ENCODE measurements at places on chromosomes 13 and 19.

DNA sequence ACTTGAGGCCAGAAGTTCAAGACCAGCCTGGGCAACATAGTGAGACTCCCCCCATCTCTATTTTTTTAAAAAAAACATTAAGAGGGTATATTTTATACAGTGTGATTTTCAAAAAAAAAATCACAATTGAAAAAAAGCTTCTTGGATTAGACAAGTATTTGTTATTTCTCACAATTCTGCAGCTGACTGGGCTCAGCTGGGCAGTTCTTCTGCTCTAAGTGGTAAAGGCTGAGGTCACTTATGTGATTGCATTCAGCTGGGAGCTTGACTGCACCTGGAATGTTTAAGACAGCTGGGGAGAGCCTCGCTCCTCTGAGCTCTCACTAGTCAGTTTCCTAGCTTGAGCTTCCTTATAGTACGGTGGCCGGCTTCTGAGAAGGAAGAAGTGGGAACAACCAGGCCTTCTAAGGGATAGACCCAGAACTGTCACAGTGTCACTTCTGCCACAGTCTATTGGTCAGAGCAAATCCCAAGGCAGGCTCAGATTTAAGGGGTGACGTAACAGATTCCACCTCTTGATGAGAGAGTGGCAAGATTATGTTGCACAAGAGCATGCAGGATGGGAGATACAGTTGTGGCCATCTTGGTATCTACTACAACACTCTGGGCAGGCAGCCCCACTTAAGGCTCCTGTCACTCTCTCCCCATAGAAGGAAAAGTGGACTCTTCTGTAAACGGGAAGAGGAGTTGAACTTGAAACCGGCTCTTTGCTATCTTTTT lies 19.7 kb upstream of the IRGC start:
- H3K27me3 ChIP-seq: no peaks in the 10 kb centered on the region
- H3K4me1 ChIP-seq: peaks cover 12% of the 10 kb centered on the region
- no peak overlapping the region for H3K4me3 ChIP-seq
- peaks cover 4% of the 10 kb centered on the region for H3K36me3 ChIP-seq
- DNase-seq: no peak

- H3K36me3 ChIP-seq: no peaks in the 10 kb centered on the region
- H3K27me3 ChIP-seq: no peaks in the 10 kb centered on the region
- no peak overlapping the region for H3K4me3 ChIP-seq
- no peak for DNase-seq
Measured at GRCh38 chr13:77409412-77409811, 82.5 kb upstream of the MYCBP2 start.

DNA sequence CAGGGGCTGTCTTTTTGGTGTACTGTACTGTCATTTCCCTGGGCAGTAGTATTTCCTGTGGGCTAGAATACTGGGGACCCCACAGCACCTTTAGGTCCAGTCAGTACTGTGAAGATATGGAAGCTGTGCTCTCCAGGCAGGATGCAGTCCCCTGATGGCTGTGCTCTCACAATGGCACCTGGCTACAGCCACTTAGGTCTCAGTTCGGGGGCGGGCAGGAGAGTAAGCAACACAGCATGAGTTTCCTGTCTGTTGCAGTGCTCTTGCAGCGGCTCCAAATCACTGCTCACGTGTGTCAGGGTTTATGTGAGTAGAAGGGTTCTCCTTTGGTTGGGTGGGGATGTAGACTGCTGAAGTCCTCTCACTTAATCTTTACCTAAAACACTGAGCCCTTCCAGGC lies 810.4 kb downstream of the DACH1 start:
- no peaks in the 10 kb centered on the region for H3K4me1 ChIP-seq
- no peak overlapping the region for H3K4me3 ChIP-seq
- peaks cover 3% of the 10 kb centered on the region for H3K36me3 ChIP-seq
- no peak for DNase-seq
- H3K27ac ChIP-seq: no peak overlapping the region
- no peaks in the 10 kb centered on the region for H3K27me3 ChIP-seq

DNA sequence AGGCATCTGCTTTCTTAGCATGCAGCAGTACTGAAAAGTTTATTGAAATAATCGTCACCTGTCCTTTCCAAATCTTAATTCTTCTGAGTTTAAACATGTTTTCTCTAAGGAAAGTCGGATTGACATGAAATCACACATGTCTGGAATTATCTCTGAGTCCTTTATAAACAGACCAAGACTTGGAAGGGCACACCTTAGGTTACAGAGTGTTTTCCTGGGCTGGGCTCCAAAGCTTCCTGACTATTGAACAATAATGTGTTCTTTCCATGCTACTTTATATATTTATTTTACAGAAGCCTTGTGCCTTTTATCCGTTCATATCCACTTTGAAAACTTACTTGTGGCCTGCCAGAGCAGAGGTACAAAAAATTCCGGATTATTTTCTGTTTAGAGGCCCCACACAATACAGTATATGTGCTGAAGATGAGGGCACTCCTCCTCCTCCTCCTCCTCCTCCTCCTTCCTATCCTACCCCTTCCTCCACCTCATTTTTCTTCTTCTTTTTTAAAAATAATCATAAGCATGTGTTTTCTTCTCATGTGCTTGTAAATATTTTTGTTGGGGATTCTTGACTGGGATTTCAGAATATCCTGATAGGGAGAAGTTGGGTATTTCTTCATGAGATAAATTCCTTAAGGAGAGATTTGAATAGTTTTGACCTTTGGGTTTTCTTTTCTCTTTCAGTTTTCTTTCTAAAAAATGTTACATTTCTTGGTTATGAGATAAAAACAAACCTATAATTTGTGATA lies 52.3 kb downstream of the LRCH1 start:
- H3K27ac ChIP-seq: peak overlapping the region; percentile 63
- peaks cover 41% of the 10 kb centered on the region for H3K4me1 ChIP-seq
- no peaks in the 10 kb centered on the region for H3K27me3 ChIP-seq
- no peaks in the 10 kb centered on the region for H3K36me3 ChIP-seq
- H3K4me3 ChIP-seq: no peak overlapping the region
- DNase-seq: no peak

DNA sequence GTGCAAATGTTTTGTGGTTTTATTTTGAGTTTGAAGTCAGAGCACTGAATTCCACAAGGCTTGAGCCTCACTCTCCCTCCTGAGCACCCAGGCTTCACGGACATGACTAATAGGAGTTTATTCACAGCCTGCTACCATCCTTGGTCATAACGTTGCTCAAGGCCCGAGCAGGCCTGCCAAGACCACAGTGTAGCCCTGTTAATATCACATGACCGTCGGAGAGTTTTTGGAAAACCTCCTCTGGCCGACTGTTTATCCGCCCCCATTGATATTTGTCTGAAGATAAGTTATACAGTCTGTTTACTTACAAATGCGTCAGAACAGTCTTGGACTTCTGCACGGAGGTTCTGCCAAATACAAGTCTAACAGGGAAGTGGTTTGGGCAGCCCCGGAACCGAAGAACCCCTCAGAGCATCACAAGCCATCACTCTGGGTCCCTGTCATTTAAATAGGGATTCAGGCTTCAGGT lies 89.9 kb downstream of the COL4A2 start:
- H3K27me3 ChIP-seq: peaks cover 56% of the 10 kb centered on the region
- H3K4me3 ChIP-seq: no peak overlapping the region
- no peak overlapping the region for H3K27ac ChIP-seq
- H3K4me1 ChIP-seq: no peaks in the 10 kb centered on the region
- no peaks in the 10 kb centered on the region for H3K36me3 ChIP-seq

- H3K36me3 ChIP-seq: no peaks in the 10 kb centered on the region
- no peak overlapping the region for H3K27ac ChIP-seq
- no peak overlapping the region for H3K4me3 ChIP-seq
Measured at GRCh38 chr13:94109715-94110374, 369.6 kb downstream of the DCT start.

GRCh38 chr13:91162180-91162579 lies 185.3 kb upstream of the MIR17HG start:
- H3K4me1 ChIP-seq: no peaks in the 10 kb centered on the region
- H3K4me3 ChIP-seq: no peak overlapping the region
- H3K27ac ChIP-seq: no peak overlapping the region

GRCh38 chr19:56837492-56838023 lies 3.0 kb downstream of the PEG3 start:
- H3K27ac ChIP-seq: no peak overlapping the region
- peaks cover 18% of the 10 kb centered on the region for H3K27me3 ChIP-seq
- peaks cover 4% of the 10 kb centered on the region for H3K4me1 ChIP-seq
- no peaks in the 10 kb centered on the region for H3K36me3 ChIP-seq

DNA sequence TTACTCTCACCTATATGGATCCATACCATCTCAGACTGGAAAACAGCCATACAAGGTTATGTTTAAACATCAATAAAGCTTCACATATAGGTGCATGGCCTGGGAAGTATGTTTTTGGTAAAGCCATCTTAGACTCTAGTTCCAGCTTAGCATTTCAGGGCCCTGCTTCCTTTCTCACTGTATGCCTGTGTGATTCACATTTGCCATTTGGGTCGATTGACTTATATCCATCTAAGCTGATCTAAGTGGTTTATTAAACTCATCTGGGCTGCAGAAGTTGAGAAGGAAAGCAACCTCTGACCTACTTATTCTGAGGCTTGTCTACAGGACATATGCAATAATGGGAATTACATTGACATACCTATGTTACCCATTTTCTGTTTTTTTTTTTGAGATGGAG lies 33.5 kb downstream of the ZNF506 start:
- H3K27me3 ChIP-seq: no peaks in the 10 kb centered on the region
- no peak overlapping the region for H3K27ac ChIP-seq
- H3K4me3 ChIP-seq: no peak overlapping the region

- no peak for DNase-seq
- H3K4me1 ChIP-seq: peaks cover 12% of the 10 kb centered on the region
- H3K27me3 ChIP-seq: no peaks in the 10 kb centered on the region
- peaks cover 40% of the 10 kb centered on the region for H3K36me3 ChIP-seq
Measured at GRCh38 chr19:17415121-17415520, 4.7 kb upstream of the MVB12A start.

GRCh38 chr13:20160306-20161274 lies at the start of gene GJA3:
TSS of gene GJA3 (minus strand) at chr13:20161052. CDS start at chr13:20143288, 17,764 bp downstream.
- H3K27ac ChIP-seq: no peak within 1 kb of the TSS
- H3K4me1 ChIP-seq: peaks cover 5% of the 10 kb centered on the region
- peaks cover 30% of the 10 kb centered on the region for H3K27me3 ChIP-seq
- peak within 1 kb of the TSS; percentile 84 for H3K4me3 ChIP-seq
- DNase-seq: no peak
- peaks cover 2% of the 10 kb centered on the region for H3K36me3 ChIP-seq

GRCh38 chr19:12800923-12801465 lies 606 bp downstream of the PRDX2 start:
- H3K36me3 ChIP-seq: peaks cover 44% of the 10 kb centered on the region
- peak overlapping the region; percentile 85 for H3K4me3 ChIP-seq
- DNase-seq: no peak
- no peaks in the 10 kb centered on the region for H3K27me3 ChIP-seq
- H3K4me1 ChIP-seq: peaks cover 21% of the 10 kb centered on the region
- peak overlapping the region; percentile 54 for H3K27ac ChIP-seq

GRCh38 chr13:75694722-75695121 lies 58.6 kb downstream of the LMO7 start:
- no peaks in the 10 kb centered on the region for H3K27me3 ChIP-seq
- DNase-seq: no peak
- H3K36me3 ChIP-seq: no peaks in the 10 kb centered on the region
- no peaks in the 10 kb centered on the region for H3K4me1 ChIP-seq

DNA sequence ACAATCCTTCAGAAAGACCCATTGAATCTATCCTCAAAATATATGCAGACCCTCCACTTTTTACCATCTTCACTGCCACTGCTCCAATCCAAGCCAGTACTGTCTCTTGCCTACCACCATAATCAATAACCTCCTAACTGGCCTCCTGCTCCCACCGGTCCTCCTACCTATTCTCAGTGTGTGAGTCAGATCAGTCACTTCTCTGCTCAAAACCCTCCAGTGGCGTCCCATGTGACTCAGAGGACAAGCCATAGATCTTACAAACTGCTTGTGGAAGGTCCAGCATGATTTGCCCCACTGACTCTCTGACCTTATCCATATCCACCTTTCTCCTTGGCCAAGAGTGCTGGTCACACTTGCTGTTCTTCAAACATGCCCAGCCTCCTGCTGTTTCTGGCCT lies 23.4 kb upstream of the MBNL2 start:
- H3K27me3 ChIP-seq: peaks cover 37% of the 10 kb centered on the region
- H3K27ac ChIP-seq: no peak overlapping the region

- peaks cover 4% of the 10 kb centered on the region for H3K36me3 ChIP-seq
- no peak overlapping the region for H3K27ac ChIP-seq
- no peaks in the 10 kb centered on the region for H3K27me3 ChIP-seq
- H3K4me1 ChIP-seq: peaks cover 18% of the 10 kb centered on the region
- no peak for DNase-seq
Measured at GRCh38 chr19:29628661-29629385, 22.7 kb downstream of the POP4 start.

DNA sequence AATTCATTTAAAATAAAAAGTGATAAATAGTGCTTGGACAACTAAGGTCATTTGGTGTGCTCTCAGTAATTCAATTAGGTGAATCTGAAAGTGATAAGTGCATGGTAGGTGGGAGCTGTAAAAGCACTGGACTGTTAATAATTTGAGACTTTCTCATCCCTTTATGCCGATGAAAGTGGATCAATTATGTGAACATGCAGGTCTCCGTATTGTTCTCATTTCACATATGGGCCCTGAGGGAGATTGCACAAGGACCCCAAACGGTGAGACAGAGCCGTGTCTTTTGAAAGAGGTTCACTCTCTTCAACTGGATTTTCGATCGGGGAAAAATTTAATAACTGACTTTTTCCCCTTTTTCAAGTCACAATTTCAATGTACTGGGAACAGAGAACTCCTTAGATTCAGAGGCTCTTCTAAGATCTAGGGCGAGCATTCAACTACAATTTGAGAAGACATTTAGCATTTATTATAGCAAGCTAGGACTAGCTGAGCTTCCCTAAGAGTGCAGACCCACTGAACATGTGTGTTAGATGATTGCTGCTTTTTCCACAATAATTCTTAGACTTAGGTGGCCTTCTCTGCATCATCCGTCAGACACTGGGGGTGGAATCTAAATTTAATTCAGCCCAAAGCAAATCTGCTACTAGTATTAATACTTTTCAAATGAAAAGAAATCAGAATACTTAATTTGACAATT lies 347.6 kb downstream of the OXGR1 start:
- H3K36me3 ChIP-seq: no peaks in the 10 kb centered on the region
- DNase-seq: no peak
- H3K27me3 ChIP-seq: no peaks in the 10 kb centered on the region

- H3K4me3 ChIP-seq: no peak overlapping the region
- H3K27ac ChIP-seq: peak overlapping the region; percentile 91
- H3K4me1 ChIP-seq: peaks cover 3% of the 10 kb centered on the region
- DNase-seq: no peak
Measured at GRCh38 chr13:113526466-113527220, 36.1 kb upstream of the DCUN1D2 start.

GRCh38 chr13:95660981-95661581 lies 15.9 kb upstream of the DNAJC3 start:
- no peaks in the 10 kb centered on the region for H3K4me1 ChIP-seq
- no peak overlapping the region for H3K4me3 ChIP-seq
- DNase-seq: no peak

DNA sequence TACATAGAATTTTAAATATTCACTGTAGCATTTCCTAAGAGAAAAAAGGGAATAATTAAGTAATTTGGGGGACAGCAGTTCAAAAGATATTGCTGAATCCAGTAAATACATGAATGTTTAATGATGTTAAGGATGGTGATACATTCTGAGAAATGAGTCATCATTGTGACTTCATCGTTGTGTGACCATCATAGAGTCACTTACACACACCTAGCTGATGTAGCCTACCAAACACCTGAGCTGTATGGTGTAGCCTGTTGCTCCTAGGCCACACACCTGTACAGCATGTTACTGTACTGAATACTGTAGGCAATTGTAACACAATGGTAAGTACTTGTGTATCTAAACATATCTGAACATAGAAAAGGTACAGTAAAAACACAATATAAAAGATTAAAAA lies 34.8 kb downstream of the ATP7B start:
- DNase-seq: no peak
- no peaks in the 10 kb centered on the region for H3K4me1 ChIP-seq
- H3K27me3 ChIP-seq: no peaks in the 10 kb centered on the region
- H3K27ac ChIP-seq: no peak overlapping the region
- no peaks in the 10 kb centered on the region for H3K36me3 ChIP-seq

Measured in effector memory CD8-positive, alpha-beta T cell (primary cell).